OCI-LY7 (cell line): ENCODE measurements at places on chromosomes 2 and 18. TPM values are rescaled to one million over a fixed set of nuclear protein-coding genes. Genes with fewer than 3 reads are reported as not detected.

DNA sequence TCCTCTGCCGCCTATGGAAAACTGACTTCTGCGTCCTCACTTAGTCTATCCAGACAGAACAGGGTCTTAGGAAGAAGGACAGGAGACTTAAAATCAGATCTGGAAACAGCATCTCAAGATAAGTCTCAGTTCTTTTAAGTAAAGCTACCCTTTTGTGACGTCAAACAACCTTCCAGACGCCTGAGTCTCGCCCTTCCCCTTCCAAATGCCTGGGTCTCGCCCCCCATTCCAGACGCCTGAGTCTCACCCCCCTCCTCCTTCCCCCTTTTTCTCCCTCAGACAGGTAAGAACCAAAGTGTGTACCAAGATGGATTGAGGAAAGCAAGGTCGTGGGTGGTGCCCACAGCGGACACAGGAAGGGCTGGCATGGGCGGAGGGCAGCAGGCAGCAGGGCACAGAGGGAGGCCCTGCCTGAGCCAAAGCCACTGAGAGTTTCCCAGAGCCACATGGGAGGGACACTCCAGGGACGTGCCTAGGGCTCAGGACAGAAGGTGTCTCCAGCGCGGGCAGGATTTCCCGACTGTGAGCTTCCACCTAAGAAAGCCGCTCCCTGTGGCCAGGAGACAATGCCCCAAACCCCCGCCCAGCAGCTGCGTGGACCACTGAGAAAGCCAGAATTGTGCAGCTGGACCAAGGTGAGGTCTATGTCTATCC, 51.3 kb downstream of the ANKMY1 start:
- DNase-seq = no peak

PLGLB2 gene
- 1.9 and 2.0 TPM in 2 replicates for total RNA-seq

- DNase-seq = peak; percentile 43
These were observed 153.7 kb downstream of the TGIF1 start for GRCh38 chr18:3603421-3604234.

DNA sequence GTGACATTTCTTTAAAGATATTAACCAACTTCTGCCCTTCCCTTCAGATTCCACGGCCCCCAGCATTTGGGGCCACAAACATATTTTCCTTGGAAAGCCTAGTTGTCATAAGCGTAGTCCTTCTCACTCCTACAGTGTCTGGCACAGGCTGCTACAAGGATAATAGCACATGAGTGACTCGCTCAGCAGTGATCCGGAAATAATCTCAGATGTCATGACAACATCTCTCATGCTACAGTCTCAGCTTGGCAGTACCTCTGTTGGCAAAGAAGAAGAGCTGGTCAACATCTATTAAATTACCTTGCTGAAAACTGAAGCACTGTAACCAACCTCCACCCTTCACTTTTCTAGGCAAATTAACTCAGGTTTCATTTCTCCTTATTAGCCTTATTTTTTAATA, 351.7 kb downstream of the RAD51AP2 start:
- DNase-seq = no peak

DNA sequence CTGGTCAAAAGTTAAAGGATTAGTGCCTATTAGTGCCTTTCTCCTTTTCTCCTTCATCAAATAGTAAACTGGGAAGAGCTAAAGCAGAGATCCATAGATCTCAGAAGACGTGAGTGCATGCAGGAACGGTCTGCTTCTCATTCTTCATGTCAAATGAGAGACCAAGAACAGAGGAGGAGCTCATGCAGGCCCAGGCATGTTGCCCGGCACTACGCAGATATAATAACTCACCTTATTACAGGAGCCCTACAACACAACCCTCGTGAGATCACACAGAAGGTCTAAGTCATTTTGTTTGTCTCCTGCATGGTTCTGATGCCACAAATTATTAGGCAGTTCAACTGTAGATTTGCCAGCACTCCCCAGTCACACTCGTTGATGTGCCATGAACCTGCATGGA, 71.8 kb downstream of the CMPK2 start:
- no peak for DNase-seq

GRCh38 chr2:180015951-180016709, 9.0 kb upstream of the CWC22 start:
- DNase-seq = no peak

GRCh38 chr2:10752236-10752635, 30.8 kb downstream of the ATP6V1C2 start:
- no peak for DNase-seq

GRCh38 chr18:60905699-60906098, 427.5 kb upstream of the CDH20 start:
- no peak for DNase-seq

RTKN gene
- 5.4 and 7.7 TPM in 2 replicates for total RNA-seq

PROM2 gene
- total RNA-seq = 1.2 TPM in 1 of 2 replicates, not detected in the other

GRCh38 chr2:234446404-234447076, 50.3 kb downstream of the ARL4C start:
- DNase-seq = peak; percentile 93

DNA sequence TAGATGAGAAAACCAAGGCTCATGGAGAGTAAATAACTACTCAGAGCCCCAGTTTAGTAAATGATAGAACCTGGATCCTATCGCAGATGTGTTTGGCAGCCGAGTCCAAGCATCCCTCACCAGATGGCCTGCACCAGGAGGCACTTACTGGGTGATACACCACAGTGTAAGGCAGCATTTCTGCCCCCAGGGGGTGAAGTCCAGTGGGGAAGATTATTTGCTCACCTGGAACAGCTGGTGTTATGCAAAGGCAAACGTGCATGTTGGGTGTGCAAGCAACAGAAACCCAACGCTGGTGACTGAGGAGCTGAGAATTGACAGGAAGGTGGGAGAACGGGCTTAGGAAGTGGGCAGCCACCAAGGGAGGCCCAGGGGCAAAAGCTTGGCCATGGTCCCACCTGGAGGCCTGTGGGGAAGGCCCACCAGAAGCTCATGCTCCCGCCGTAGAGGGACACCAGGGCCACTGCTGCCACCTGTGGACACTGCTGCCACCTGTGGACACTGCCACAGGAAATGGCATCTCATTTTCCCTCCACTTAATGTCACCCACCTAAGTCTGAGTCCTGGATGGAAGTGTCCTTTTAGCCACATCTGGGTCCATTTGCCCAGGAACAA, 100.6 kb downstream of the TFCP2L1 start:
- DNase-seq = no peak

DNA sequence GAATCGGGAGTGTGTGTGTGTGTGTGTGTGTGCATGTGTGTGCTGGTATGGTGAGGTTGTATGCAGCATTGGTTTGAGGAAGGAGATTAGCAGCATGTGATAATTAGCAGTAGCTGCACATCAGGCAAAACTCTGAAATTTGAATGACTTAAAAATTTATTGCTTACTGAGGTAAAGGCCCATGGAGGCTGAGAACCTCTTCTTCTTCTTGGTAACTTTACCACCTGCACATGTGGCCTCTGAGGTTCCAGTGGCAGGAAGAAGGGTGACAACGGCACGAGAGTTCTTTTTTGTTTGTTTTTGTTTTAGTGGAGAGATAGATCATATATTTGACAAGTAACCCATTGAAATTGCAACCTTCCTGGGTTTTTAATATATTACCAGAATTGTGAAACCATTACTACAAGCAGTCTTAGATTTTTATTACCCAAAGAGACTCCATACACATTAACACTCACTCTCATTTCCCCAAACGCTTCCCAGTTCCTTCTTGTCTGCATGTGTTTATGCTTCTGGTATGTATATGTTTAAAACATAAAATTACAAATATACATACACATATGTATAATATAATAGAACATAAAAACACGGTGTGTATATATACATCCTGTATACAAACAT, 292.1 kb downstream of the PTGR3 start:
- no peak for DNase-seq

GRCh38 chr2:170742896-170743529, 27.2 kb upstream of the ERICH2 start:
- no peak for DNase-seq

DNA sequence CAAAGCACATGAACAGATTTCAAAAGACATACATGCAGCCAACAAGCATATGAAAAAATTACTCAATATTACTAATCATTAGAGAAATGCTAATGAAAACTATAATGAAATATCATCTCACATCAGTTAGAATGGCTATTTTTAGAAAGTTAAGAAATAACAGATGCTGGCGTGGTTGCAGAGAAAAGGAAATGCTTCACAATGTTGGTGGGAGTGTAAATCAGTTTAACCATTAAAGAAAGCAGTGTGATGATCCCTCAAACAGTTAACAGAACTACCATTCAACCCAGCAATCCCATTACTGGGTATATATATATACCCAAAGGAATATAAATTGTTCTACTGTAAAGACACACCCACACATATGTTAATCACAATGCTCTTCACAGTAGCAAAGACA, 117.7 kb upstream of the SETBP1 start:
- no peak for DNase-seq

DNA sequence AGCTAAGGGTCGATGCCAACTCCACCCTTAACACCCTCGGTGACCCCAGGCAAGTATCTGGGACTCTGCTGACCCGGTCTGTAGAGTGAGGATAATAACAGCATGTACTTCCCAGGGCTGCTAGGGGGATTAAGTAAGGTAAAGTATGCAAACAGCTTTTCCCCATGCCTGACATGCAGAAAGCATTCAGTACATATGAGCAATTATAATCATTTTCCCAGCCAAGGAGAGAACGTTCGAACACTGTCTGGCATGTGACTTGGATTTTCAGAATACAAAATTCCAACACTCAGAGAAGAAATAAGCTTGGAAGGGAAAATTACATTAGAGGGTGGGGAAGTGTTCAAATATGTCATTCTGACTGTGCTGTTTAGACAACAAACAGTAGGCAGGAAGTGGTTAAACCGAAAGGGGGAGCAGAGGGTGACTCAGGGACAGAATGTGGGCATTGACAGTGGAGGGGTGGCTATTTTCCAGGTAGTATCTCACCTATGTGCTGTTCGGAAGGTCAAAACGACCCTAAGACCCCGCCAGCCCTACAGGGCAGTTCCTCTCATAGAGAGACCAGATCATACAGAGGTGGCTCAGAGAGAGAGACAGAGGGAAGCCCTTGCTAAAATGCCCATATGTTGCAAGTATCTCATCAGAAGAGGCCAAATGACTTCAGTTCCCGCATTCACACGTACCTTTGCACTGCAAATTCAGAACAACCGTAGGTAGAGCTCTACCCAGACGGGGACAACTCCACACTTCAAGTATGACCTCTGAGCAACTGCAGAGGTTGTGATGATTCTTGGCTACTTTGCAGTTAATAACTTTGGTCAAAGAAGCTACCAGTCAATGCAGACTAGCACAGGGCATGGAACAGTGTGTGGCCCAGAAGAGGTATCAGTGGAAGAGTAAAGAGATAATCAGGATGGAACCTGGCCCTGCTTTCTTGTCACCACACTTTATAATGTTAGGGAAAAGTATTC, 14.8 kb downstream of the ASPRV1 start:
- peak; percentile 44 for DNase-seq

DNA sequence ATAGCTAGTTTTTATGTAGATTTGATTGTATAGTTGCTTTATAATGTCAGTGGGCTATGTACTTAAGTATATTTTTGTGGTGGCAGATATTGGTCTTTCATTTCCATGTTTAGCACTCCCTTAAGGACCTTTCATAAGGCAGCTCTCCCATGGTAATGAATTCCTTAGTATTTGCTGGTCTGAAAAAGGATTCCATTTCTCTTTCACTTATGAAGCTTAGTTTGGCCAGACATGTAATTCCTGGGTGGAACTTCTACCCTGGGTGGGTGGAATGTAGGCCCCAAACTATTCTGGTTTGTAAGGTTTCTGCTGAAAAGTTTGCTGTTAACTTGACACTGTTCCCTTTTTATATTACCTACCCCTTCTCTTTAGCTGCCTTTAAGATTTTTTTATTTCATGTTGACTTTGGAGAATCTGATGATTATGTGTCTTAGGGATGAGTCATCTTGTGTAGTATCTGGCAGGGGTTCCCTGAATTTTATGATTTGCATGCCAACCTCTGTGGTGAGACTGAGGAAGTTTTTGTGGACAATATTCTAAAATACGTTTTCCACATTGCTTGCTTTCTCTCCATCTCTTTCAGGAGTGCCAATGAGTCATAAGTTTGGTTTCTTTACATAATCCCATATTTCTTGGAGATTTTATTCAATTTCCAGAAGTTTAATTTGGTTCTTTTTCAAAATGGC, 65.4 kb upstream of the VRK2 start:
- DNase-seq = no peak

GPR35 gene
- total RNA-seq = 1.4 and 2.4 TPM in 2 replicates

DNA sequence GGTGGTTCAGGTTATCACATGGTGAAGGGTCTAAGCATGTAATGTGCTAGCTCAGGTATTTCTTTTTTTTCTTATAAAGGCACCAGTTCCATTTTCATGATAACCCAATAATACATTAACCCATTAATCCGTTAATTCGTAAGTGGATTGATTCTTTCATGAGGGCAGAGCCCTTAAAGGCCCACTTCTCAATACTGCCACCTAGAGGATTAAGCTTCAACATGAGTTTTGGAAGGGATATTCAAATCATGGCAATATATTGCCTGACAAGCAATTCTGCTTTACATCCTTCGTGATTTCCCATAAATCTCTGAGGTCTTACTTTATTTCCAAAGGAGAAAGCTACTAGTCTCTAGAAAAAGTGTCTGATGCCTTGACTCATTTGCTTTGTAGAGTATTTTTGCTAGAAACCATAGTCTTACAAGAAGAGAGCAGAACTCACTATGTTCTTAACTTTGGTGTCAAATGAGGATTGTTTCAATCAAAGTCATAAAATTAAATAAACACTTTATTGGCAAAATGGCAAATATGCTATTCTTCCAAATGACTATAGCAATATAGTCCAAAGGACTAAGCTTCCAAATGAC, 271.3 kb downstream of the KCNS3 start:
- DNase-seq = peak; percentile 64

MAIP1 gene
- 23.3 and 29.8 TPM in 2 replicates for total RNA-seq

GRCh38 chr18:54945576-54946125, 13.6 kb downstream of the CCDC68 start:
- DNase-seq = no peak

HES6 gene
- 10.9 and 13.8 TPM in 2 replicates for total RNA-seq

LINC00305 gene
- not detected in 2 replicates for total RNA-seq

DNER gene
- total RNA-seq = not detected in 2 replicates

VWA3B gene
- not detected in 2 replicates for total RNA-seq

- no peak for DNase-seq
These were observed 2.3 kb upstream of the CTIF start for GRCh38 chr18:48536516-48536915.

GRCh38 chr2:32825291-32825712, 121.5 kb upstream of the LTBP1 start:
- no peak for DNase-seq

RPE gene
- total RNA-seq = 71.1 and 83.5 TPM in 2 replicates
